ENCODE measurements at places on chromosomes 11 and 22.
A peak's percentile ranks its signal among the peaks of the same experiment; 100 is the strongest.

DNA sequence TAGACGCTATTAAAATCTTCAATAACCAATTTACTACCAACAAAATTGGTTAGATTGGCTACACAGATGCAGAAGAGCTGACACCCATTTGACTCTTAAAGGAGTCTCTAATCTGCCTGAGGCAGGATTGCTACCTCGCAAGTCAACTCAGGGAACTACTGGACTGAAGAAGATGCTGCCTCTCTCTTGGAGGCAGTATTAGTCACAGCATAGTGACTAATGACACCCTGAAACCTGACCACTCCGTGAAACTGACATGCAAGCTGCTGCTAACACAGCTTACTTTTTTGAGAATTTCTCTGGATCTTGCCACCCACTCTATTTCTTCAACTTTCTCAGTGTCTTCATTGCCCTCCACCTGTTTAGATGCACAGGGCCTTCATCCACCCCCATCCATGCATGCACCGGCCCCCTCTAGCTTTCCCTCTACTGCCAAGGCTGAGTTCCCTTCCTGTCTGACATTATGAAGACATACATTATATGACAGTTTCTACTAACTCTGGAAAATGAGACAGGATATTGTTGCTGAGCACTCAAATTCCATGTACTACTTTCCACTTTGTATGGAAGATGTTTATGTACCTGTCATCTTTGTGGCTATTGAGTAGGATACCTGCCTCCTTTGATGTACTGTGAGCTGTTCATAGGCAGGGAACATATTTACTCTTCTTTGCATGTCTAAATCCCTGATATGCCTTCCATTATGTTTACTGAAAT is 183.2 kb downstream of the MSANTD4 start:
- no peak for DNase-seq

- no peak for DNase-seq
Observed at GRCh38 chr11:127103586-127104388, 103.2 kb upstream of the KIRREL3 start.

- DNase-seq = no peak
Observed at GRCh38 chr11:36074941-36075431, 131.1 kb downstream of the LDLRAD3 start.

DNA sequence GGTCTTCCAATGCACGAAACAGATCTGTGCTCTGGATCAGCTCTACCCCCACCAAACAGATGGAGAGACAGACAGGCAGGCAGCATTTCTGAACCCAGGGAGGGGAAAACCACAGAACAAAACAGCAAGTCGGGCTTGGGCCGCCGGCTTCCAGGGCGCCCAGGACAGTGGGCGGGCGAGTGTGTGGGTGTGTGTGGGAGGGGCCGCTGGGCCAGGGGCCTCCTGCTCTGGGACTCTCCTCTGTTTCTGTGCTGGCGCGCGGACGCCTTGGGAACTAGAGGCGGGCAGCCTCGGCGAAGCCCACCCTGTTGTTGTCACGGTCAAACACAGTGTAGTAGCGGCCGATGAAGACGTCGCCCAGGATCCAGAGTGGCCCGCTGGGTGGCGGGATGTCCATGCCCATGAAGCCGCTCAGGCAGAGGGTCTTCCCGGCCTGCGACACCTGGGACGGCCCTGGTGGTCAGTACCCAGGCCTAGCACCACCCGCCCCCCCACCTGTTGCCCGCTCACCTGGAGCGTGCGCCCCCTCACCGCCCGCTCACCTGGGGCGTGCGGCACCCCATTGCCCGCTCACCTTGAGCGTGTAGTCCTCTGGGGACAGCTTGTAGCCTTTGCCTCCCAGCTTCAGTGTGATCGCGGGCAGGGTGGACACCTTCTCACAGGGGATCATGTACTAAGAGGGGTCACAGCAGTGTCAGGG is 3.0 kb upstream of the IFITM10 start:
- DNase-seq = no peak

DNA sequence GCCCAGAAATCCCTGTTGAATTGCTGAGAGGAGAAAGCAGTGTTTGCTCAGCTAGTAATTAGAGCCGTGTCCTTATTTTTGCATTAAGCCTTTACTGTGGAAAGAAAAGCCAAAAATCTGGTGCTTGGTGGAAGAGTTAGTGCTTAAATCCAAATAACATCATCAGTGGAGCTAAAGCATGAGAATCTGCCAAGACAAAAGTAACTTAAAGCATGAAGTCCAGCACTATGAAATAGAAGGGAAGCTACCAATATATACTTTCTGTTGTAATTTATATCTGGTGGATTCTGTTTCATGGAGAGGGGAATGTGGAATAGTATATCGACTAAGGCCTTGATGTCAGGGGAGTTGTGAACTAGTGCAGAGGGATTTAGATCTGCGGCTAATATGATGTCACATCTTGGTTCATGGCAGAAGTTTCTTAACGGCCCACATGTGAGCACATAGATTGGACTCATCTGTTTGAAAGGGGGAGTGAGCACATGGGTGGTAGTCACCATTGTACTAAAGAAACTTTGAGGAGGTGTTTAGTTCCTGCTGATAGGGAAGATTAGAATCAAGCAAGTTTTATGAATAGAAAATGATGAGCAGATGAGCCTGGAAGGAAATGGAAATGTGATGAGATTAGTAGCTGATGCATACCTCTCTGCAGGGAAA is 224.4 kb upstream of the MTNR1B start:
- DNase-seq = no peak

- peak; percentile 87 for DNase-seq
Observed at GRCh38 chr11:96134602-96135001, 208.4 kb downstream of the MAML2 start.

- DNase-seq = peak; percentile 98
Observed at GRCh38 chr11:45846974-45847910, at the start of gene CRY2. Gene CRY2, plus strand, starts transcription at chr11:45847475. Its CDS starts 16 bp downstream, at chr11:45847491.

GRCh38 chr11:48242501-48242900 is 2.4 kb upstream of the OR4X2 start:
- DNase-seq = no peak

DNA sequence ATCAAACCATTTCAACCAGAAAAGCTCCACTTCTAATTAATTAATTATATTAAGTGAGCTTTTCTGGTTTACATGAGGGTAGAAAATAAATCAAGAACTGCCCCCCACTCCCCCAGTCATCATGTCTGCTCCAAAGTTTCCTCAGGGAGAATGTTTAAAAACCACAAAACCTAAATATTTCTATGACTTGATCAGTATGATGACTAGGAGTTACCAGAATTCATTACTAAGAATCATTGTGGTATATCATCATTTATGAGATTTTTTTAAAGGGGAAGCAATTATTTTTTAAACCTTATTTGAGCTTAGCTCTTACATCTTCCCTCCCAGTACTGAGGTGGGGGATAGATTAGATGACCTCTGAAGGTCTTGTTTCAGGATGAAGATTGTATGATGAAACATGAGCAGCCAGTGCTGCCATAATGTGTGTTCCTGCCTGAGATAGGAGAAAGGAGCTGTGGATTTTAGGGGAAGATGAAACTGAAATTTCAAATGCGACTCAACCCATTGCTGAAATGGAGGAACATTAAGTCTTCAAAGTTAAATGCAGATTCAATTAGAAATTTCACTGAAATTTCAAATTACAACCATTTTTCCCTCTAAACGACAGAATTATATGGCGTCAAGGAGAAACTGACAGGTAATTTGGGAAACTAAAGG is 401.3 kb upstream of the CADM1 start:
- DNase-seq = peak; percentile 72

DNA sequence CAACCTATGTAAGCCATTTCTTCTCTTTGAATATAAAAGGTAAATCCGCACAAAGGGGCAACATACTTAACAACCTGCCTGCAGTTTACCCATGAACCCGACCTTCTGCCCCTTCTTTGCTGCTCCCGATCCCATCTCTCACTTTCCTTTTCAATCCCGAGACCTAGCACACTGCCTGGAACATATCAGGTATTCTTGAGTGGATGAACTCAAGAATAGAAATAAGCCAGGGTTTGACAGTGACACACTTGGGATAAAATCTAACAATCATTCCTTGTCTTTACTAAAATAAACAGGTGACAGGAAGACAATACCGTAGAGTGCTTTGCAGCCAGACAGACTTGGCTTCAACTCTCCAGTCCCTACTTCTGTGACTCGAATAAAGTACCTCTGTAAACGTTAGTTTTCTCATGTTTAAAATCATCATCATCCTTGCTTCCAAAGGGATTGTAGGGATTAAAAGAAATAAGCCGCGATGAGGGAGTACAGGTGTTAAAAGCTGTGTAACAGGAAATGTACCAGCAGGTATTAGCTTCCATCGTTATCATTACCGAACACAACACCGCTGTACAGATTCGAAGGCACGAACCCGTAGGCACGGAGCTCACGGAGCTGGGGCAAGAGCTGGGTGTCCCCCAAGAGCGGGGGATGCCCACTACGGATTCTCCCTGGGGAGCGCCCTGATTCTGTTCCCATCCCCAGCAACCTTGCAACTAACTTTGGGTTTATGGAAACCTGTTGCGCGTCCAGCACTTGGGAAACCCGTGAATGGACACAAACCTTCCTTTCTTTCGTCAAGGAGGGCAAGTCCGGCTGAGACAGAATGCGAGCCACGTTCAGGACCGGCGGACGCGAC is 720 bp downstream of the UFD1 start:
- no peak for DNase-seq

- no peak for DNase-seq
Observed at GRCh38 chr22:42338479-42338878, 68.0 kb upstream of the TCF20 start.

DNA sequence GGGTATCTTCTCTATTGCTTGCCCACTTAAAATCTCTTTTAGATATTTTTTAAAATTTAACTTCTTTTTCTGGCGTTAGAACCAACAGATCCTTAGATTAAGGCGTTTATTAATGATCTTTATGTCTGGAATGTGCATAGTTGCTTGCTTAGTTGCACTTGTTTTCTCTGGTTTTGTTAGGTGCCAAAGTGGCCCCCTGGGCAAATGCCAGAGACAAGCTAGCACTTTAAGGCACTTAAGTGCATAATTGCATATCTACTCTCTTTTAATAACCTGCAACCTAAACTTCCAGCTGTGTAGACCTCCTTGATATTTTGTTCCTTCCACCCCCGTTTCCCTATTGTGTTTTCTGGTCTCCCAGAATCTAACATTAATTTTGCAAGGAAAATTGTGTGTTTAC is 3.3 kb downstream of the RBM4 start:
- DNase-seq = no peak

DNA sequence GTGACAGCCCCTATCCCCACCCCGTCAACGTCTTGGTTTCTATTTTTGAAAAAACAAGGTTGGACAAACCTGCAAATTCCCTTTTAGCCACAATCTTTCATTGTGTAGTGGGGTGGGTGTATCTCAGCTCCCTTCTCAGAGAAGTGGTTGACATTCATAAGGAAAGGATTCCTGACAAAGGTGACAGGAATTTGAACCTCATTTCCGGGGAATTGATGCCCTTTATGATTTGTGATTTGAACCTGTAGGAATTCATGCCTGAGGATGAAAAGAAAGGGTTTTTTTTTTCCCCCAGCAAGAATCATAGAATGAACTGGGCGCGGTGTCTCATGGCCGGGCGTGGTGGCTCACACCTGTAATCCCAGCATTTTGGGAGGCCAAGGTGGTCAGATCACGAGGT is 14.5 kb downstream of the YPEL4 start:
- DNase-seq = no peak

GRCh38 chr11:14312736-14313438 is 46.1 kb downstream of the RRAS2 start:
- DNase-seq = no peak

DNA sequence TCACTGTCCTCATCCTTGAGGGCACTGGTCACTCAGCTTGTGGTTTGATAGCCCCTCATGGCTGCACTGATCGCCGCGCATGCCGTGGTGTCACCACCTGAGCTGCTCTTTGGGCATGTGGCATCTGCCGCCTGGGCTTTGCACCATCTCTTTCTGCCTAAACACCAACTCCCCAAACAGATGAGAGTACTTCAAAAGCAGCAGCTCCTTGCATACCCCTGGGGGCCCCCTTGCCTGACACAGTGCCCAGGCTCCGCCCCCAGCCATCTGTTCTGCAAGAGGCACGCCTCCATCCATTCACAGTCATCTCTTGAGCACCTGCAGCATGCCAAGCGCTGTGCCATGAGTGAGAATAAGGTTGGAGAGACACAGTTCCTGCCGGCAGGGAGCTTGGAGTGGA is 104.5 kb upstream of the B3GAT1 start:
- DNase-seq = no peak

DNA sequence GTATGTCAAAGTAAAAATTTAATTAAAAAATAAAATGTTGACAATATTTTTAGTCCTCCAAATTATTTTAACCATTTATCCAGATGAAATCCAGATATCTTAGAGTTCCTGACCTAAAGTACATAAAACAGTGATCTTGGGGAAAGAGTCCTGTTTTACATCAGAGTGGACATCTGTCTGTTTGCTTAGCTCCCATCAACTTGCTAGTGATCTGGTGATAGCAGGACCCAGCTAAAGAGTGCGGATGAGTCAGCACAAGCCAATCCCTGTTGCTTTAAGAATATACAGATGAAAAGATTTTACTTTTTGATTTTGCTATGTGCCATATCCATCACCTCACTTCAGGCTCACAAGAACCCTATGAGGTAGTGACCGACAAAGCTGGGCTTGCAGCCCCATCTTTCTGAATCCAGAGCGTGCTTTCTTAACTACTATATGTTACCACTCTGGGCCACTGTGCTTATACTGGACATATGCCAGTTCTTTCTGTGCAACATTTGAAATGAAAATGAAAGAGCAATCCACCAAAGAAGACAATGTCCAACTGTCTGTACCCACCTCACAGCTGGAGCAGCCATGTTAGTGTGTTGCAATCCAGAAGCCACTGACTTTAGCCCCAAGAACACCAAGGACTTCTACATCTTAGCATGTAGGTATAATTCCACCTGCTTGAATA is 167.6 kb upstream of the SESN3 start:
- peak; percentile 72 for DNase-seq
